Caco-2 (cell line): ENCODE measurements at places on chromosomes 5 and 9.

DNA sequence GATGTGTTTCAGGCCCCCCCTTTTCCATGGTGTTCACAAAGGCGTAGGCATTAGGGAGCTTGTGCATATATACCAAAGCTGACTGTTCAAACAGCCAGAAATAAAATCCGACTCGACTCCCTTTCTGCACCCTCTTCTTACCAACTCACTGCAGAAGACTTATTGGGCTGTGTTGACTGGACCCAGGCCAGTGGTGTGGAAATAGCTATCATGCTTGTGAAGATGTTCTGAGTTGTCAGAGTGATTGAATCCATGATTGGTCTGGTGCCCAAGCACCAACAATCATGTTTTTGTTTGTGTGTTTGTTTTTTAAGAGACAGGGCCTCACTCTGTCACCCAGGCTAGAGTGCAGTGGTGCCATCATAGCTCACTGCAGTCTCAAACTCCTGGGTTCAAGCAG lies 21.6 kb downstream of the TJP2 start:
- no peak for DNase-seq

- DNase-seq, result no peak
Observed at GRCh38 chr5:156991714-156992113, 28.7 kb upstream of the TIMD4 start.

DNA sequence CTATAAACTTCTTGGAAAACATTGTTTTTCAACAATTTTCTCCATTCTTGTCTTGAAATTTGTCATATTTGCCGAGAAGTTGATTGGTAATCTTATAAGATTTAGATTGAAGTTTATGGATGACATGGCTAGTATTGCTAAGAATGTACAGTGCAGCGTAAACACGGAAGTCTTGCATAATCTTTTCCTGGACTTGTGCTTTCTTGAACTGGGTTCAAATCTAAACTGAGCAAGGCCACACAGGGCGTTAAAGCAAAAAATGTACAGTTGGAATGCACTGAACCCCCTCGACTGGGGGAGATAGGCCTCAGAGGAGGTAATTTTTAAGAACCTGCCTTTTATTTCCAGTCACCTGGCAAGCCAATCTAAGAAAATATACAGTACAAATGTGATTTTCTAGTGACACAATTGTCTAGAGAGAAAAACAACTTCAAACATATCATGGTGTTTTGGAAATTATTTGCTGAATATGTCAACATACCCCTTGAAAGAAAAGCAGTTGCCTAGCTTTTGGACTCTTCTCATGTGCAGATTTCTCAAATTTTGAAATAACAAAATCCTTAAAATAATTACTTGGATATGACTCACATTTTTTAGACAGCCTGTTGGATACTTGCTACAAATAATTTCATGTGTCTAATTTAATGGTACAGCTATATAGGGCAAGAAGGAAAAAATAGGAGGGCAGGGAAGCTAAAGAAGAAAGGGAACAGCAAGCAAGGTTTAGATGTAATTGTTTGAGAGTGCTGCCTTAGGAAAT lies 18.5 kb upstream of the GAS1 start:
- no peak for DNase-seq

GRCh38 chr5:154421868-154422267 lies 23.9 kb upstream of the SAP30L start:
- peak; percentile 54 for DNase-seq

DNA sequence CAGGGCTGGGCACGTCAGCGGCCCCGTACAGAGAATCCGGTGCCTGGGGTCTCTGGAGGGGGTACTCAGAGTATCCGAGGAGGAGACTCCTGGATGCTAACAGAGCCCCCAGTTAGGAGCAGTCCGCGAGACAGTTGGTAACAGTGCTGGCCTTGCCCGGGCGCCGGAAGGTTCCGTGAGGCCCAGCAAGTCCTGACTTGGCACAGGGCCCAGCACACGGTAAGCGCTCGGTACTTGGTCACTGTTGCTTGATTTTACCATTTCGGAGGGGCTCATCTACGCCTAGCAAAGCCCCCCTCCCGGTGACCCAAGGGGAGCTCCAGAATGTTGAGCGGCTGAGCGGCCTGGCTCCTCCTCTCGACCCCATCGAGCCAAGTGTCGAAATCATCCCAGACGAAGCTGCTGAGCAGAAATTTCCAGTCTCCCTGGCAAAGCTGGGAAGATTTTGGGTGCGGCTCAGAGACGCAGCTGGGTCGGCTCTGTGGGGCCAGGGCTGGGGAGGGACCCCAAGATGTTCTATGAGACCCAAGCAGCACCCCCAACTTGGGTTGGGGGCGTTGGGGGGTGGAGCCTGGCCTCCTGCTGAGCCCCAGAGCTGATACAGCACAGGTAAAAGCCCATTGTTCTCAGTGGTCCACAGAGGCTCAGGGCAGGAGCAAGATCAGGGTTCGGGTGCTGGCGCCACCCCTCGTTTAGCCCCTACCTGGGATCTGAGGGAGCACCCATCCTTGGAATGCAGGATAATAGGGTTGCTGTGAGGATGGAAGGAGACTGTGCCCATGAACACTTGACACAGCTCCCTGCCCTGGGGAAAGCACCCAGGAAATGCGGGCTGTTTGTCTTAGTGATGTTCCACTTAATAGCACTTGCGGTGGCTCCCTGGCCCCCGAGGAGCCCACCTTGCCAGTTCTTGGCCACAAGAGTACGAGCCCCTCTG lies 137.2 kb downstream of the C9orf50 start:
- DNase-seq, result peak; percentile 76

DNA sequence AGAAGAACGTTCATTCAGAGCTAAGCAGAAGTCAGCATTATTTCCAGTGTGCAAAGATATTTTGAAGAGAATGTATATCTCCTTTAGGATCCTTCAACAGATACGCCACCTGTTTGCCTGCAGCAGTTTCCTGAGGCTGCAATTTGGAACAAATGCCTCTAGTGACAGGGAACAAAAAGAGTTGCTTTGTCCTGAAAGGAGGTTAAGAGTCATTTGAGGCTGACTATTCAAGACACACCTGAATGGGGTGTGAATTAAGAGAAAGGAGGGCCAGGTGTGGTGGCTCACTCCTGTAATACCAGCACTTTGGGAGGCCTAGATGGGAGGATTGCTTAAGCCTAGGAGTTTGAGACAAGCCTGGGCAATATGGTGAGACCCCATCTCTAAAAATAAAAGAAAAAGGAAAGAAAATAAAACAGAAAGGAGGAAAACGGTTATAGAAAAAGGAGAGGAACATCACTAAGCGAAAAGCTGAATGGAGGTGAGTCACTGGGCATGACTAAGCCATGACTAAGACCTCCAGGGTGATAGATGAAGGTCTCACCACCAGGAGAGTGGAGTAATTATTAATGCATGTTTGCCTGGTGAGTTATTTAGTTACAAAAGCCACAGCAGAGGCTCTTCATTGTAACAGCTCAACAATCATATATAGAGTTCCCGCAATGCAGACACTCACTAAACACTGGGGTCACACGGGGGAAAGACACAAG lies 255.2 kb upstream of the TNC start:
- DNase-seq, result no peak

GRCh38 chr5:138753794-138754698 lies 821 bp downstream of the CTNNA1 start:
- peak; percentile 81 for DNase-seq

- DNase-seq, result no peak
Observed at GRCh38 chr9:37812773-37813379, 12.3 kb downstream of the DCAF10 start.

- no peak for DNase-seq
Observed at GRCh38 chr5:11007269-11007870, 246.3 kb upstream of the DAP start.

- DNase-seq, result no peak
Observed at GRCh38 chr9:127700140-127700539, 6.6 kb upstream of the CFAP157 start.

GRCh38 chr5:114380721-114381120 lies 18.9 kb downstream of the KCNN2 start:
- no peak for DNase-seq

- no peak for DNase-seq
Observed at GRCh38 chr9:14018081-14018480, 295.9 kb downstream of the NFIB start.

DNA sequence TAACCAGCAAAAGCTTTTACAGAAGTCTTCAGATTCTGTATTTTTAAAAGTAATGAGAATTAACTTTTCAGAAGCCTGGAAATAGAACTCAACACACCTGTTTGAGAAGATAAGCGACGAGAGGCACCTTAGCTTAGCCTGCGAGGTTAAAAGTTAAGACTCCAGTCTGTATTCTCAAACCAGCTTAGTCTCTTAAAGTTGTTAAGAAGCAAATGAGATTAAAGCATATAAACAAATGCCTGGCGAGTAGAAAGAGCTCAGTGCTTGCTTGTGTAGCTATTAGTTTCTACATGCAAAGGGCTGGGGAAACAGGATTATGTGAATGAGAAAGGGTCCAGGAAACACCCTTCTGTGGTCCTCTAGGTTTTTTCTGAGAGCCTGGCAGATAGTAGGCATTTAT lies 51.7 kb downstream of the MTAP start:
- DNase-seq, result no peak

DNA sequence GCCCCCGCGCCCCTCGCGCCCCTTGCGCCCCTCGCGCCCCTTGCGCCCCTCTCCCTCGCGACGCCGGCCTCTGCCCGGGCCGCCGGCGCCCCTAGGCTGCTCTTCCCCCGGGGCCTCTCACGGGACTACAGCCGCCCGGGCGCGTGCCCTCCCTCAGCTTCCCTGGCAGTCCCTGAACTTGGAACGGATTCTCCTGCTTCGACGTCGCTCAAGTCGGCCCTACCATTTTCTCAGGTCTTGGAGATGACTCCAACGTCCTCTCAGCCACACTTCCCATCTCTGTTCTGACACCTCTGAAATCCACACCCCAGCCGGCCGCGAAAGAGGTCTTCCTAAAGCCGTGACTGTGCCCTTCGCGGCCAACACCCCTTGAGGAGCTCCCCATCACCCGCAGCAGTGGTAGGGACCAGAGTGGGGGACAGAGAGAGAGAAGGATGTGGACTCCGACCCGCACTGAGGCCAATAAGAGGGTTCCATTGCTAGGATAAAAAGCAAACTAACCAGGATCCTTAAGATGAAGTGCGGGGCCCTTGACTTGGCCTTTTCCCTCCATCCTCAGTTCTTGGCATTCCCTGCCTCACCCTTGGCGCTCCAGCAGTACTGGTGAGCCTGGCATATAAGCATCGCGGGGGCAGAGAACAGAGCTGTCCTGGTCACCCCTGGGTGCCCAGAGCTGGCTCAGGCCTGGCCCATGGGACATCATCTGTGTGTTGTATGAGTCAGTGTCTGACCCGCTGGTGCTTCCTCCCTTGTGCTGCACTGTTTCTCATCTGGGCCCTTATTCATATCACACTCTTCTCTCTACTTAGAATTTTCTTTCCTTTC lies 38.6 kb upstream of the GARNL3 start:
- DNase-seq, result no peak

DNA sequence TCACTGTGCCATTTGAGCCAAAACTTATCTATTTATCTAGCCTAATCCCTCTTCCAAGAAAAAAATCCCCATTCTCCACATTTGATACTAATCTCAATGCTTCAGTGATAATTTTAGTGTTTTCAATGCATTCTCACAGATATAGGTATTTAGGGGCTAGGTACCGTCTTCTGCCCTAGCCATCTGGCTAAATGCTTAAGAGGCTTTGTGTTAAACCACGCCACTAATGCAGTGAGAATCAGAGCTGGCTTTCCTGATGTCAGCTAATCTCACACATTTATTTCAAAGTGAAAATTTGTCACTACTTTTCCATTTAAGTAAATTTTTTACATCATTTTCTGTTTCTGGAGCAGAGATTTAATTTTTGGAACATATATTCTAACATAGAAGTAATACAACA lies 479.7 kb downstream of the MAN2A1 start:
- DNase-seq, result no peak

DNA sequence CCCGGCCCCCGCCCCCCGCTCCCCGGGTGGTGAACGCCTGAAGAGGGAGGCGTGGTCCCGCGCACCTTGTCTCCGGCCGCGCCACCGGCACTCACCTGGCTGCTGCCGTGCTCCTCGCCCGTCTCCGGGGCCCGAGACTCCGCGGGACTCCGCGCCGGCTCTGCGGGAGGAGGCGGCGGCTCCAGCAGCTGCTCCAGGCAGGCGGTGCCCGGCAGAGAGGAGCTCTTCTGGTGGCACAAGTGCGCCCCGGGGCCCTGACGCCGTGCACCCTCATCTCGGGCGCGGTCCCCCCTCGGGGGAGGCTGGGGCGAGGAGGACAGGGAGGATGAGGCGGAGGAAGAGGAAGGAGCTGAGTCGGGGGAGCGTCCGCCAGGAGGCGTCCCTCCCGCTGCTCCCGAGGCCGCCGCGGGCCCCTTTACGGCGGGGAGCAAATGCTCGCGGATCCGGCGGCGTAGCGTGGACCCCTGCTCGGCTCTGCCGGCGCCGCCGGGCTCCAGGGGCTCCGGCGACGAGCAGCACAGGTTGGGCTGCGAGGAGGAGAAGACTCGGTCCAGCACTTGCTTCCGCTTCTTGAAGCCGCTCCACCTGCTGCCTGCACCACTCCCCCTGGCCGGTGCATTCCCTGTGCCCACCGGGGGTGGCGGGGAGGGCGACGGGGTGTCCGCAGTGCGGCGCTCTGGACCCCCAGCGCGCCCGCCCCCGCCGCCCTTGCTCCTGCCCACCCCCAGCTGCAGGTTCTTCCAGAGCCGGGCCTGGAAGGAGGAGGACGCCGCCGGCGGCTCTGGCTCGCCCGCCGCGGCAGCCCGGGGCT lies 928 bp downstream of the MCTP1 start:
- peak; percentile 56 for DNase-seq

- peak; percentile 30 for DNase-seq
Observed at GRCh38 chr5:78920604-78921003, 64.5 kb downstream of the ARSB start.

DNA sequence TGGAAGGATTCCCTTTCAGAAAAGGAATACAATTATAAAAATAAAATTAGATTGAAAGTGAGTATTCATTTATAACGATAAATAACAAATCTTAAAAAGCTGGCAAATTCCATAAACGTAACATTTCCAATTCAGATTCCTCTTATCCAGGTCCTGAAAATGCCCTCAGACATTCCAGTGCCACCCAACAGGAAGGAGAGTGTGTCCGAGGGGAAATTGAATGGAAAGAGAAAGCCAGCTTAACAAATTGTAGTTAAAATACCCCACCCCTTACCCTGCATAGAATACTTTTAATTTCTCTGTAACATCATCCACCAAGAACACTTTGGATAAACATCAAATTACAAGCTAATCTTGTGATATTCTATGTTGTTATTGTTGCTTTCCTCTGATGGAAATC lies 72.0 kb downstream of the ARHGEF28 start:
- no peak for DNase-seq

DNA sequence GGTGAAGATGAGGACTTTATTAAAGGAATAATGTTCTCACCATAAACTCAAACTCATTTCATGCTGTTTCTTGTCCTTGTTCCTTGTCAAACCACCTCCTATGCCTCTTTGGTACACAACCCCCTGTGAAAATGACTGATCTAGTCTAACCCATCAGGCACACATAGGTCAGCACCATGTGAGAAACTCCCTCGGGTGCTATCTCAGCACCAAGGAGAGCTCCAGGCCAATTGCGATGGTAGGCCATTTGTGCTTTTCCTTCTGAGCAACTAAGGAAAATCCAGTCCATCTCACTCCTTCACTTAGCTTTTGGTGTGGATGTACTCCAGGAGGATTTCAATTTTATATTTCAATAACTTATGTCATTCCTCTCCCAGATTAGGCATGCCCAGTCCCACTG lies 199.8 kb downstream of the ZNF608 start:
- DNase-seq, result peak; percentile 61

GRCh38 chr9:9585920-9586319 lies 1026.9 kb downstream of the PTPRD start:
- no peak for DNase-seq

GRCh38 chr5:58496488-58496887 lies 5.3 kb downstream of the GAPT start:
- DNase-seq, result no peak

GRCh38 chr5:68884883-68885282 lies 208.9 kb upstream of the SLC30A5 start:
- DNase-seq, result no peak

- no peak for DNase-seq
Observed at GRCh38 chr5:14880688-14881087, 9.1 kb upstream of the ANKH start.
